Stimulated activated CD4-positive, alpha-beta T cell treated with anti-CD3 and anti-CD28 coated beads, Interleukin-1b, Interleukin-23, amount 100 ng/mL, for 1 hour (primary cell): ENCODE measurements at places on chromosomes 3 and 15.

DNA sequence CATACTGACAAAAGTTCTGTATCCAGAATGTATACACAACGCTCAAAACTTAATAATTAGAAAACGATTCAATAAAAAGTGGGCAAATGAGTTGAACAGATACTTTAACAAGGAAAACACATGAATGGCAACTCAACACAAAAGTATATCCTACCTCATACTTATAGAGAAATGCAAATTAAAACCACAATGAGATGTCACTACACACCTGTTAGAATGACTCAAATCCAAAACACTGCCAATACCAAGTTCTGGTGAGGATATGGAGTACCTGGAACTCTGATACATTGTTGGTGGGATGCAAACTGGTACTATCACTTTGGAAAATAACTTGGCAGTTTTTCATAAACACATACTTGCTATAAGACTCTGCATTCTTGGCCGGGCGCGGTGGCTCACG, 42.1 kb downstream of the PRTG start:
- DNase-seq: no peak

DNA sequence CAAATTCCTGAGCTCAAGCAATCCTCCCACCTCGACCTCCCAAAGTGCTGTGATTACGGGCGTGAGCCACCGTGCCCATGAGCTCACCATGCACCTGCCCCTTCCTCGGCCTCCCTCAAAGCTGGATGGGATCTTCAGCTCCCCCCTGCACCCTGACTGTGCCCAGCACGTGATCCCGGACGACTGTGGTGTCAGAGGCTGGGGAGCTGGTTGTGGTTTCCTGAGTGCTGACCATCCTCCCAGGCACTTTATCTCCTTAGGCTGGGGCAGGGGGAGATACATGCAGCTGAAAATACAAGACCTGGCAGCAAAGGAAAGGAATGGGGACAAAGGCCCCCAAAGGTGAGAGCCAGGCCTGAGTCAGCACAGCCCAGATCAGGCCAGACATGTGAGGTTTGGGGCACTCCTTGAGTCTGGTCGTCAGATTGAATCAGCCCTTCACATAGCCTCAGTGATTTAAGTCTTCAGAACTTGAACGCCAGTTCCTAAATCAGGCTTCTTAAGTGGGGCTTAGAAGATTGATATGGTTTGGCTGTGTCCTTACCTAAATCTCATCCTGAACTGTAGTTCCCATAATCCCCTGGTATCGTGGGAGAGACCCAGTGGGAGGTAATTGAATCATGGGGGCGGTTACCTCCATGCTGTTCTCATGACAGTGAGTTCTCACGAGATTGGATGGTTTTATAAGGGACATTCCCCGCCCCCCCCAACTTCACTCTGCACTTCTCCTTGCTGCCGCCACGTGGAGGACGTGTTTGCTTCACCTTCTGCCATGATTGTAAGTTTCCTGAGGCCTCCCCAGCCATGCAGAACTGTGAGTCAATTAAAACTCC, 35.8 kb downstream of the PRKCD start:
- no peak for DNase-seq

DNA sequence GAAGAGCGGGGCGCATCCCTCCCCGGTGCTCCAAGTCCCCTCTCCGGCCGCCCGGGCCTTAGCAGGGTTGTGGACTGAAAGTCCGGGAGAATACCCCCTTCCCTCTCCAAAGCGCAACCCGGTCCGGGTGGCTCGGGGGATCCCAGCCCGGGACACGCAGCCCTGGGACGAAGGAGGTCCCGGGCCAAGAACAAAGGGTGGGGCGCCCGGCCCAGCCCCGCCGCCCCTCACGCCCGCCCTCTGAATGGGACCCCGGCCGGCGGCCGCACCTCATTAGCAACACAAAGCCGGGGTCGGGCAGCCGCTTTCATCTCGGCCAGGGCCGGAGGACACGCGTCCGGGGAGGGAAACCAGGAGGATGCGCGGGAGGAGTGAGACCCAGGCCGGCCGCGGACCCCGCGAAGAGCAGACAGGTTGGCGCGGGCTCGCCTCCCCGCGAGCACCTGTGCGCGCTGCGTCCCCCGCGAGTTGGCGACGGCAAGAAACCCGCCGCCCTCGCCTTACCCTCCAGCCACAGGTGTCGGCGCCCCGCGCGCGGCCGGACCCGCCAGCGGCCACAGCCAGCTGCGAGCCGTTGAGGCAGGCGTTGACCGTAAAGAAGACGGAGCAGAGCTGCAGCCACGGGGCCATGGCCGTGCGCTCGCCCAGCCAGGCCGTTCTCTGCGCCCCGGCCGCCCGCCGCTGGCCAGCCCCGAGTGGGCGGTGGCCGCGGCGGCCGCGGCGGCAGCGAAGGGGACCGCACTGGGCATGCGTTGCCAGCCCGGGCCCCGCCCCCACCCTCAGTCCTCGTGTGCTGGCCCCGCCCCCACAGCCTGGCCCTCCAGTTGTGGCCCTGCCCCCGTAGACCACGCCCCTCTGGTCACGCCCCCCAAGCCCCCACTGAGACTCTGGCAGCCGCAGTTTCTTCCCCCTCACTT, at the start of gene IL17RD:
Gene IL17RD (minus strand): TSS at position 697 of the 917 bp plus-strand sequence. CDS start 67 bp downstream, at position 630.
- DNase-seq: no peak

- DNase-seq: no peak
These were observed 382.8 kb upstream of the CFAP20DC start for GRCh38 chr3:59432665-59433064.

DNA sequence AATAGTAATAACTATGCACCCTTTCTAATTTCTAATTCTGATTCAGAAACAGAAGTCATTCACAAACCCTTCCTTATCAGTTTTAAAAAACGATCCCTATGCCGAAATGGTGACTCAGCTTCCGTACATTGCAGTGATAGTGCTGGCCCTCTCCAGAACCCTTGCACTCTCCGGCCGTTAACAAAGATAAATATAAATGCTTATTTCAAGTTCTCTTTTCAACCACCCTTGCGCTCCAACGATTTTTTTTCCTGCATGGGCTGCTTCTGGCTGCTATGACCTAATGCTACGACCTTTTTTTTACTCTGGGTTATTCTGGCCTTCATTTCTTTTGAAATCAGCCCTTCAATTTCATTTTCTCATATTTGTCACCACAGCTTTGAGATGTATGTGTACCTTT, 646.2 kb downstream of the NTRK3 start:
- DNase-seq: no peak

DNA sequence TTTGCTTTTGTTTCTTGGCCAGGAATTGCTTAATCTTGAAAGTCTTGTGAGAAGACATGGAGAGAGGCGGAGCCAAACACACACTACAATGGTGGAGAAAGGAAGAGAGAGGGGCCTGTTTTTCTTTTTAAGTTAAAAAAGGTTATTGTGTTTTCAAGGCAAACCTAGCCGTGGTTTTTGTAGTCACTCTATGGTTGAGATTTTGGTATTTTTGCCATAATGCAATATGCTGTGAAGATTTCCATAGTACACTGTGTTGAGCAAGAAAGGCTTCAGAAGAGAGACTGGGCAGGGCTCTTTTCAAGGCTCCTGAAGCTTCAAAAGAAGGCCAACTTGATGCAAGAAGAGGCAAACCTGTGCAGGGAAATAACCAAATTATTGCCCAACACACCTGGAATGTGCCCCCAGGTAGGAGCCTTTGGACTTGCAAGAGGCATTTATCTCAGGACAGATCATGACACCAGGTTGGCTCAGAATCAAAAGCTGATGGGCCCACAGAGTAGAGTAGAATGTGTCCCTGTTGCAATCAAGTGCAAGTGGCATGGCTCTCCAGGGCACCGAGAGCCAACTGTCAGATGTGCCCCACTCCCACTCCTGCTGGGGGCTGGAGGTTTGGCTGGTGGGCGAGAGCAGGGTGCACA, 22.1 kb downstream of the AMOTL2 start:
- no peak for DNase-seq

- no peak for DNase-seq
These were observed 75.9 kb downstream of the TNIK start for GRCh38 chr3:171384101-171384891.

- no peak for DNase-seq
These were observed 12.4 kb downstream of the CIB1 start for GRCh38 chr15:90221246-90221900.

GRCh38 chr3:66642484-66642883, 141.7 kb upstream of the LRIG1 start:
- no peak for DNase-seq

DNA sequence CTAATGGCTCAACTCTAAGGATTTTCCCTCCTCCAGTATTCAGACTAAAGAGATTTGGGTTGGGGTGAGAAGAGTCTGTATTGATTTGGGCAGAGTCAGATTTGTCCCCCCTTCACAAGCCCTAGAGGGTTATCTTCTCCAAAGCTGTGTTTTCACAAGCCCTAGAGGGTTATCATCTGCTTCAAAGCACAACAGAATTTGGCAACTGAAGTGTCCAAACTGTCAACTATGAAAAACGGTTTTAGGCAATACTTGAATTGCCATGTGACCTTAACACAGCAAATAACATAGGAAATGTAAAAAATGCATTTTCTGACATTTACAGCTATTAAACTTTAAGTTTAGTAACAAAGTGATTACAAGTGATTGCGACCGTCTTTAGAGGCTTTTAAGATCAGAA, 119.9 kb downstream of the IMPG2 start:
- no peak for DNase-seq

DNA sequence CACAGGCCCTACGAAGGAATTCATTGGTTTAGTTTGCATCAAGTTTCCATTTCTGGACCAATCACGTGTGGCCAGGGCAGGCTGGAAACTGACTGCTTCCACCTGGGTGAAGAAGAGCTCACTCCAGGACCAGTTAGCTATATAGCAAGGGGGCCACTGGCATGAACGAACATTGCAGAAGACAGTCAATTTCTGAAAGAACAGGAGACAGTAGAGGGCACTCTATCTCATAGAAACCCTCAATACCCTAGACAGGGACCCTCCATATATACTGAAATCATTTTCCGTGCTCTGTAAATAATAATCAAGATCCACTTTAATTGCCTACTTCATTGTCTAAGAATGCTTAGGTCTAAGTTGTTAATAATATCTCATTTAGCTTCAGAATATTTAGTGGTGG, 215.6 kb downstream of the CADPS start:
- DNase-seq: no peak

DNA sequence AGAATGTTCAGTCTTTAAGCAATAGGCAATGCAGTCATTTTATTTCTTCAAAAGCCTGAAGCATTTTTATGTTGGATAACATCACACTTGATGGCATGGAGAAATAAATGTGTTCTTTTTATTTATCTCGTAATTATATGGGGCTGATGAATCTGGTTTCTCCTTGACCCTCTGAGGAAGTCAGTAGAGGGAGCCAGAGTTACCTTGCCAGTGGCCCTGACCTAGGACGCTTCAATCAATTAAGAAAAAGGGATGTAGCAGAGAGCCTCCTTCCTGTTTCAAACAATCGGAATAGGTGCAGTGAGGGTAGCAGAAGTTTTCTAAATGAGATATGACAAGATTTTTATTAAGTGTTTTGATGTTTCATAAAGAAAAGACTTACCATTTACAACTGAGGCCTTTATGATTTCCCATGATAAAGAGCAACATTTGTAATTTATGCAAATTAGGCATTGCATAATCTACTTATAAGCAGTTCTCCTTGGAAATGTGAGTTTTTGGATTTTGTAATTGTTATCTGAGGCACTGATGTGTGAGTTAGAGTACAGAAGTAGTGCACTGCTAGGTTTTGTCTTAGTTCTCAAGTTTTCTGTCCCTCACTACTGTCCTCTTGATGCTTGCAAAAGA, 129.1 kb downstream of the RAP2B start:
- no peak for DNase-seq

DNA sequence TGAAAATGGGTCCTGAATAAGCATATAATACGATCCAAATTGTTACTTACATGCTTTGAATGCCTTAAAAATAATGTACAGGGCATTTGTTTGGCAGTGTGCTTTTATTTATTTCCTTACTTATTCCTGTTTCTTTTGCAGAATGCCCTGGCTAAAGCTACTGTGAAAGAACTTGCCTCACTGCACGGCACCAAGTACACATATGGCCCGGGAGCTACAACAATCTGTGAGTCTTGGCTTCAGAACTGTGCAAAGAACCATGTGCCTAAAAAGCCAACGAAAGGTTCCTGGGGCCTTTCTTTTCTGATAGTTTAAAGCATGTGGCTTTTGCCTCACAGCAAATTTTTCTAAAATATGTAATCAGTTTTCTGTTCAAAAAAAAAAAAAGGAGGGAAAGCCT, 7.8 kb upstream of the CPA3 start:
- DNase-seq: no peak

DNA sequence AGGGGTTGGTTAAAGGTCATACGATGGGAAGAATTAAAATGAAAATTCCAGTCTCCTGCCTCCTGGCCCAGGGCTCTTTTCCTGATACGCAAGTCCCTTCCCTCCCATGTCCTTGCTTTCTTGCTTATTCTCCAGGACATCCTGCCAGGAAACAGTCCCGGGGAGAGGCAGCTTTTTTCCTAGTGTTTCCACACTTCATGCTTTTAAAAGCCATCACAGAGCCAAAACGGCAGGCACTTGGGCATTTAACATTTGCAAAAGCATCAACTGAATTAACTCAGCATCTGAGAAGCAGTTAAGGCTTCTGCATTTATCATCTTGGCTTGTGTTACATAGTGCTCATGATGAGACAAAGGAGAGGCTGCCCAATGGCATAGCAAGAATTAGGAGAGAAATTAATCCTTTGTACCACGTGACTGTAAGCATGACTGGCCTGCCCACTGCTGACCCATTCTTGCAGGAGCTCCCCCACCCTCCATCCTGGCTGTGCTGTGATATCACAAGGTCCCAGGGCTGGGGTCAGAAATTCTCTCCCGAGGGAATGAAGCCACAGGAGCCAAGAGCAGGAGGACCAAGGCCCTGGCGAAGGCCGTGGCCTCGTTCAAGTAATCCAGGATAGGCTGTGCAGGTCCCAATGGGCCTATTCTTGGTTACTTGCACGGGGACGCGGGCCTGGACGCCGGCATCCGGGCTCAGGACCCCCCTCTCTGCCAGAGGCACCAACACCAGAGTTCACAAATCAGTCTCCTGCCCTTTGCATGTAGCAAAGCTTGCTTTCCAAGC, 21.6 kb upstream of the VILL start:
- DNase-seq: no peak

GRCh38 chr3:16058521-16058920, 116.0 kb upstream of the GALNT15 start:
- no peak for DNase-seq

- DNase-seq: no peak
These were observed 7.0 kb downstream of the ZPLD1 start for GRCh38 chr3:102441832-102442231.

DNA sequence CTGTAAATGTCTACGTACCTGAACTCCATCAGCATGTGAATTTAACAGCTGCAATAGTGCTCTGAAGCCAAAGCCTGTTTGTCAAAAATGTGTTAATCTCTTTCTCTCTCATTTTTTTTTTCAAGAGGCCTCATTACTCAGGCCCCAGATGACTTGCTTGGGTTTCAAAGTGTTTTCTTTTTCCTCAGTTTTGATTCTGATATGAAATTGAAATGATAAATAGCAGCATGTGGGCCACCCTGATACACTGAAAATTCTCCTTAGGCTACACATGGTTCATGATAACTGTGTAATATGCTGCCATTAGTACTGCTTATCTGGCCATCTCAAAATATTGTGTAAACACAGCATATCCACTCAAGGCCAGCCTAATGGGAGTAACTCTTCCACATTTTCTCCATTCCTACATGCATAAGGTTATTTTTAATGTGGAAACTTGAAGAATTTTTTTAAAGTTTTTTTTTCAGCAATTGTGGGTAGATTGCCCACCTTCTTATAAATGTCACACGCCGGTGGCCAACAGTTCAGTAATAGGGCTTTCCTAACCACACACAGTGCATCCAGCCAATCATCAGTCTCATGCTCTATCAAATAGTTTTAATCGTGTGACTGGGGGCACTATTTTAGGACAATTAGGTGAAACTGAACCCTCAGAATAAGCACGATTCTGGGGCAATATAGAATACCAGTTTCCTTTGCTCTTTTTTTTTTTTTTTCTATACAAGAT, 13.1 kb upstream of the DENND4A start:
- DNase-seq: no peak
